Nephron progenitor cell (in vitro differentiated cells): ENCODE measurements at places on chromosomes 2 and 18.

GRCh38 chr2:121999264-121999663, 243.8 kb downstream of the TSN start:
- DNase-seq: no peak

GRCh38 chr2:117321816-117322215, 492.7 kb upstream of the DDX18 start:
- DNase-seq: no peak

DNA sequence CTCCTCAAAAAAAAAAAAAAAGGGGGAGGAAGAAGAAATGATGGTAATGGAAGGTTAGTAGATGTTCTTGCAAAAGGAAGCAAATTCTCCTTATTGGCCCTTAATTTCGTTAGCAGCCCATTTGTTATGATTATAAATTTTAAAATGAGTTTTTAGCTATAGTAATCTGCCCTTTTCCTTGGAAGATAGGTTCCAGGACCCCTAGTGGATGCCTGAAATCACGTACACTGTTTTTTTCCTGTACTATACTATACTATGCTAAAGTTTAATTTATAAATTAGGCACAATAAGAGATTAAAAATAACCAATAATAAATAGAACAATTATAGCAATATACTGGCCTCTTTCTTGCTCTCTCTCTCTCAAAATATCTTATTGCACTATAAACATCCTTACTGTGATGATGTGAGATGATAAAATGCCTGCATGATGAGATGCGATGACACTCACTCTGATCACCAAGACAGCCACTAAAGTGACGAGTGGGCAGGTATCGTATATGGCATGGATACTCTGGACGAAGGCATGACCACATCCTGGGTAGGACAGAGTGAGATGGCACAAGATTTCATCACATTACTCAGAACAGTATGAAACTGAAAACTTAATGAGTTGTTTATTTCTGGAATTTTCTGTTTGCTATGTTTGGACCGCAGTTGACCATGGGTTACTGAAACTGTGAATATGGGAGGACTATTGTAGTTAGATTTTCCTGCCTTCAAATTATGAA, 87.2 kb downstream of the KCTD18 start:
- no peak for DNase-seq

DNA sequence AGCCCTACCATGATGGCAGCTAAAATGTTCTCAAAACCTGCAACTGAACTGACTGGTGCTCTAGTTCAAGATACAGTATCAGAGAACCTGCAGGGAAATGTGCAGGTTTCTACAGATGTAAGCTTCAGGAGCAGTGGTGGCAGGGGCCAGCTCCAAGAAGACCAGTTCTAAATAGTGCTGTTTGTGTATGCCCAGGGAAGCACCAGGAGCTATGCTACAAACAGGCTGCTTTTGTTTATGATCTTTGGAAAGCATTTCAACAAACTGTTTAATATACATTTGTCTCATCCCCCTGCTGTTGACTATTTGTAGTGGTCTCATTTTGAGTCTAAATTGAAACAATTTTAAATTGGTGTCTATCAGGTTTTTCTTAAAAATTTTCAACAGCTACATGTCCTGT, 20.7 kb downstream of the FZD5 start:
- no peak for DNase-seq

- DNase-seq: no peak
These were observed 89.0 kb upstream of the SERTAD2 start for GRCh38 chr2:64742678-64743077.
